ENCODE measurements at places on chromosomes 13 and 19. TPM values are rescaled to one million over a fixed set of nuclear protein-coding genes. Genes with fewer than 3 reads are reported as not detected.
A peak's percentile ranks its signal among the peaks of the same experiment; 100 is the strongest.

DNA sequence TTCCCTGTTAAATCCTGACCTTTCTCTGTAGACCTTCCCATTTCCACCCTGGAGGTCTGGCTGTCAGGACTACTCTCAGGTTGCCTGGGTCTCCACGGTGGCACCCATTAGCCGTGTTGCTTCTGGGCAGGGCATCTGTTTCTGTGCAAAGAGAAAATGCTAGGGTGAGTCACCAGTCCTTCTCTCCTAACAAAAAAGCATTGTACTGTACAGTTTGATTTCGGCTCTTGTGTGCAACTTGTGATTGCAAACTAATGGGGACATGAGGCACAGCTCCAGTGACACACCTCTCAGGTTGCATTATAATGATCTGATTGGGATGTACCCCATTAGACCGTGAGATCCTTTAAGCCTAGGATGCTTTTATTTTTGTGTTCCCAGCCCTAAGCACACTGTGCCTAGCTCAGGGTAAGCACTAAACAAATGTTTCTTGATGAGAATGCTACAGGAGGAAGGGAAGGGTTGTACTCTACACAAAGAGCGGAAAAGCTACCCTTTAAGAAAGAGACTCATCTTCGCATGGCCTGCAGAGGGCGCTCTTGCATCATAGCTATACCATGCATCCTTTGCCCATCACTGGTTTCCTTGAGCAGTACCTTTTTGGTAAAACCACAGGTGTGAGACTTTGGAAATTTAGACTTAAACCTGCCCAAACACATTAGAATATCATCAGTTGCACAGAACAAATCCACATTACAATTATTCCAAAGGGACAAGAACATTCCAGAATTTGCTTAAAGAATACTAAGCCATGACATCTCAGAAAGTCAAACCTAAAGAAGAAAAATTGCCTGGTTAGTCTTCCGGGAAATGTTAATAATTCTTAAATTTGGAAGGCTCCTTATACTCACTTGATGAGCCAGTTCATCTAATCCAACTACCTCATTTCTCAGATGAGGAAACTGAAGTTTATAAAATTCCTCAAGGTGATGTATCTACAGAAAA lies 20.3 kb upstream of the TRIM13 start:
- peak; percentile 77 for DNase-seq

GRCh38 chr13:36918246-36919131 lies 1.5 kb downstream of the SMAD9 start:
- peak; percentile 64 for DNase-seq

The PNMA8A gene
- 0.16 TPM for total RNA-seq

GRCh38 chr19:6318772-6319171 lies 14.6 kb downstream of the ACER1 start:
- DNase-seq = no peak

The KCTD4 gene
- total RNA-seq = not detected

- no peak for DNase-seq
These were observed 1.1 kb upstream of the PPP1R12C start for GRCh38 chr19:55118401-55118991.

The MIR17HG gene
- 9.5 TPM for total RNA-seq

- DNase-seq = peak; percentile 32
These were observed 143.4 kb downstream of the DLEU7 start for GRCh38 chr13:50699874-50700663.

DNA sequence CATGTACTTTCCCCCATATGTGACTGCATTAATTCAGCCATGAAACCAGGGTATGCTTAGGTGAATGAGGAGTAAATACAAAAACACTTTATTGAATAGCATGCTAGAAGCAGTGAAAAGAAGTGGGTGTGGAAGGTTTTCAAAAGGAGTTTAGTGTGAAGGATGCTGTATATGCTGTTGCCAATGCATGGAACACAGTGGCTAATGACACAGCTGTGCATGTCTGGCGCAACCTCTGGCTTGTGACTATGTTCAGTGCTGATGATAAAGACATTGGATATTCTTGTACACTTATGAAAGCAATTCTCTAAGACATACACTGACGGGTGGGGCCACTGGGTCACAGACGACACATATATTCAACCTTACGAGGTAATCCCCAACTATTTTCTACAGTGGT lies 55.2 kb downstream of the SOX21 start:
- no peak for DNase-seq

The KL gene
- 0.12 TPM for total RNA-seq

The ZNF610 gene
- 0.97 TPM for total RNA-seq

DNA sequence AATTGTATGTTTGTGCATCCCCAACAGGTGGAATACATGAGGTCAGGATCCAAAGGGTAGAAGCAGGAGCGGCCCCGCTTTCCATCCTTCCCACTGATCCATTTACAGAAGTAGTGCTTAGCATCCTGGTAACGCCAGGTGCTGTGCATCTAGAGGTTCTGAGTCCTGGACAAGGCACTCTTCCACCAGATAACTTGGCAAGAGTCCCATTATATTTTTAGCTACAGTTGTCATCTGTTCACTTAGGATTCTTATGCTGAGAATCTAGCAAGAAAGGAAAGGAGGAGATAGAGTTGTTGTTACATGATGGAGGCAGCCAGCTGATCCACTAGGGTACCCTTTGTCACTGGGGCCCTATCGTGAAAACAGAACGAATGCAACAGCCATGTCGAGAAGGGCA lies 389.5 kb upstream of the ZNF507 start:
- no peak for DNase-seq

GRCh38 chr13:36344173-36344572 lies 2.0 kb downstream of the SPART start:
- DNase-seq = no peak

The C19orf73 gene
- total RNA-seq = not detected

DNA sequence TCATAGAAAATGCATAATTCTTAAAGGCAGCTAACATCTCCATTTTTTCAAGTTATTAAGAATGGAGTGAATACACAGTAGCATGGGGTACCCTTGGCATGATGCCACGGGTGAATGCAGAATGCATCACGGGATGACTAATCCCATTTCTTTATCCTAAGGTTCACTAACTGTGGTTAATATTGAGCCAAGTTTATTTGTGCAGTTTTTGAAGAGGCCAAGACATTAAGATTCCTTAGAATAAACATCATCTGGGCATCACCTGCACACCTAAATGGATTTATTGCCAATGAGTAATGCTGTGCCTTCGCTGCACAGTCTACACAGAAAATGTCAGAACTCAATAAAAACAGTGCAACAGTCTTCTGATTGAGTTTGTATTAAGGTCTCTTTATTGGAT lies 333.1 kb downstream of the GPC6 start:
- no peak for DNase-seq

The SIGLEC10 gene
- not detected for total RNA-seq

The WDR88 gene
- total RNA-seq = not detected

The PGPEP1 gene
- total RNA-seq = 27.2 TPM

DNA sequence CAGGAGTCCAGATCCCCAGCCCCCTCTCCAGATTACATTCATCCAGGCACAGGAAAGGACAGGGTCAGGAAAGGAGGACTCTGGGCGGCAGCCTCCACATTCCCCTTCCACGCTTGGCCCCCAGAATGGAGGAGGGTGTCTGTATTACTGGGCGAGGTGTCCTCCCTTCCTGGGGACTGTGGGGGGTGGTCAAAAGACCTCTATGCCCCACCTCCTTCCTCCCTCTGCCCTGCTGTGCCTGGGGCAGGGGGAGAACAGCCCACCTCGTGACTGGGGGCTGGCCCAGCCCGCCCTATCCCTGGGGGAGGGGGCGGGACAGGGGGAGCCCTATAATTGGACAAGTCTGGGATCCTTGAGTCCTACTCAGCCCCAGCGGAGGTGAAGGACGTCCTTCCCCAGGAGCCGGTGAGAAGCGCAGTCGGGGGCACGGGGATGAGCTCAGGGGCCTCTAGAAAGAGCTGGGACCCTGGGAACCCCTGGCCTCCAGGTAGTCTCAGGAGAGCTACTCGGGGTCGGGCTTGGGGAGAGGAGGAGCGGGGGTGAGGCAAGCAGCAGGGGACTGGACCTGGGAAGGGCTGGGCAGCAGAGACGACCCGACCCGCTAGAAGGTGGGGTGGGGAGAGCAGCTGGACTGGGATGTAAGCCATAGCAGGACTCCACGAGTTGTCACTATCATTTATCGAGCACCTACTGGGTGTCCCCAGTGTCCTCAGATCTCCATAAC lies at the start of gene APOE:
Gene APOE, plus strand, starts transcription at position 360 of the 724 bp plus-strand sequence. CDS start 829 bp downstream, outside the sequence.
- no peak for DNase-seq

The PINLYP gene
- 2.6 TPM for total RNA-seq

The UNC13A gene
- 0.09 TPM for total RNA-seq

The ZNF414 gene
- 14.5 TPM for total RNA-seq

GRCh38 chr19:52566588-52566987 lies 3.5 kb upstream of the ZNF701 start:
- DNase-seq = peak; percentile 18

GRCh38 chr13:33242984-33243617 lies 42.5 kb downstream of the STARD13 start:
- DNase-seq = no peak

GRCh38 chr13:30712536-30713532 lies 22.5 kb upstream of the ALOX5AP start:
- peak; percentile 31 for DNase-seq

- no peak for DNase-seq
These were observed 13.2 kb upstream of the CRTC1 start for GRCh38 chr19:18670312-18670711.

GRCh38 chr19:17294051-17294891 lies 9.0 kb downstream of the ABHD8 start:
- DNase-seq = no peak

DNA sequence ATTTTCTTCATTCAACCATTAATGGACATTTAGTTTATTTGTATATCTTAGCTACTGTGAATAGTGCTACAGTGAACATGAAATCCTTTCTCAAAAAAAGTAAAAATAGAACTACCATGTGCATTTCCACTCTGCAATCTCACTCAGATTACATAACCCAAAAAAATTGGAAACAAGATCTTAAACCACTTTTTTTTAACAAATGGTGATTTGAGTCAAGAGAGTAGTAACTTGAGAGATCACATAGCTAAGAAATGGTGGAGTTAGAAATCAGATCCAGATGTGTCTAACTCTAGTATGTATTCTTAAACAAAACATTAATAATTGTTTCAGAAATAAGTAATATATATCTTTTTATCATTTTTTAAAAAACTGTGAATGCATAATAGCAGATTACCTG lies 318.3 kb upstream of the SGCG start:
- no peak for DNase-seq

DNA sequence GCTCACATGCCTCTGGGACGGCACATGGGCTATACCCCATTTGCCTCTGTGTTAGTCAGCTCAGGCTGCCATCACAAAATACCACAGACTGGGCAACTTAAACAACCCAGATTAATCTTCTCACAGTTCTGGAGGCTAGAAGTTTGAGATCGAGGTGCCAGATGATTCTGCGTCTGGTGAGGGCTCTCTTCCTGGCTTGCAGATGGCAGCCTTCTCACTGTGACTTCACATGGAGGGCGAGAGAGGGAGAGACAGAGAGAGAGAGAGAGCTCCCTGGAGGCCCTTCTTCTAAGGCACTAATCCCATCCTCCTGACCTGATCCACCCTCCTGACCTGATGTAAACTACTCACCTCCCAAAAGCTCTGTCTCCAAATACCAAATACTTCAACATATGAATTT lies 55.0 kb downstream of the GPR12 start:
- no peak for DNase-seq

The CEACAM3 gene
- total RNA-seq = not detected

GRCh38 chr13:112638157-112638750 lies 50.3 kb upstream of the TUBGCP3 start:
- DNase-seq = no peak

The SCGB2B2 gene
- total RNA-seq = 0.49 TPM

The HSH2D gene
- total RNA-seq = not detected

The CABP5 gene
- not detected for total RNA-seq

The SLAIN1 gene
- total RNA-seq = 4.3 TPM

The CYP2F1 gene
- total RNA-seq = not detected

The CADM4 gene
- total RNA-seq = 6.7 TPM

DNA sequence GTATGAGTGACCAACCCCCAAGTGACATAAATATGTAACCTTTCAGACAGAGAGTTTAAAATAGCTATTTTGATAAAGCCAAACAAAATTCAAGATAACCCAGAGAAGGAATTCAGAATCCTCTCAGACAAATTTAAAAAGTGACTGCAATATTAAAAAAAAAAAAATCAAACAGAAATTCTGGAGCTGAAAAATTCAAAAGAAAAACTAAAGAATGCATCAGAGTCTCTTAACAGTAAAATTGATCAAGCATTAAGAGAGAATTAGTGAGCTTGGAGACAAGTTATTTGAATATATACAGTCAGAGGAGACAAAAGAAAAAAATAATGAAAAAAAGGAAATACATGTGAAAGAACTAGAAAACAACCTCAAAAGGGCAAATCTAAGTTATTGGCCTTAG lies 53.1 kb upstream of the ATXN8OS start:
- DNase-seq = no peak

DNA sequence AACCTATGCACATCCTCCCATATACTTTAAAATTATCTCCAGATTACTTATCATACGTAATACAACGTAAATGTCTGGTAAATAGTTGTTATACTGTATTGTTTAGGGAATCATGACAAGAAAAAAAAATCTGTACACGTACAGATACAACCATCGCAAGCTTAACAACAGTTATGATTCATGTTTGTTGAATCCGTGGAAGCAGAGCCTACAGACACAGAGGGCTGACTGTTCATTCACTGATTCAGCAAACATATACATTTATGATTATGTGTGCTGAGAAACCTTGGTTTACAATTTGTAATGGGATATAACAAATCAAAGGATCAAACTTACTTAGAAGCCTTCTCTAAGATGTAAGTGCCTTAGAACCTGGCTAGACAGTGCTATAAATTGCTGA lies 1.5 kb downstream of the ZNF260 start:
- DNase-seq = no peak

- DNase-seq = no peak
These were observed 162.0 kb downstream of the ITGBL1 start for GRCh38 chr13:101614491-101614890.

The IL12RB1 gene
- total RNA-seq = not detected

DNA sequence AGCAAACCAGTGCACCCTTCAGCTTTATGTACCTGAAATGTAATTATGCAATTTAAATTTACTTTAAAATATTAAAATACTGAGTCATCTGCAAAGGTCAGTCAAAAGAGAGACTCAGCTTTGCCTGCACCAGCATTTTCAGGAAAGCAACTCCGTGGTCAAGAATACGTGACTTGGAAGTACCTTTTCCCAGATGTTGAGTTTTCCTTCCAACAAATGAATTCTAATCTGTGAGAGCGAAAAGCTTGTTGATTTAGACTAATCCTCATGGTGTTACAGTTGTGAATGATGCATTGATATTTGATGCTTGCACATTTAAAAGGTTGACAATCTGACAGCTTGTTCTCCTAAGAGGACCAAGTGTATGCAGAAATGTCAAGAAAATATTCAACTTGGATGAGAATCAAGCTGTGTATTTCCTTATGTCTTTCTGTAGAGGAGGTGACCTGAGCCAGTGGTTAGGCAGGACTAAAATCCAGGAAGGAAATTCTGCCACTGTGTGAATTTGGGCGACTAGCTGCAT lies 270.4 kb downstream of the ABCC4 start:
- no peak for DNase-seq

- no peak for DNase-seq
These were observed 151.3 kb upstream of the UQCRFS1 start for GRCh38 chr19:29364224-29364726.
